KBM-7 (cell line): ENCODE measurements at places on chromosomes 5 and 9.

DNA sequence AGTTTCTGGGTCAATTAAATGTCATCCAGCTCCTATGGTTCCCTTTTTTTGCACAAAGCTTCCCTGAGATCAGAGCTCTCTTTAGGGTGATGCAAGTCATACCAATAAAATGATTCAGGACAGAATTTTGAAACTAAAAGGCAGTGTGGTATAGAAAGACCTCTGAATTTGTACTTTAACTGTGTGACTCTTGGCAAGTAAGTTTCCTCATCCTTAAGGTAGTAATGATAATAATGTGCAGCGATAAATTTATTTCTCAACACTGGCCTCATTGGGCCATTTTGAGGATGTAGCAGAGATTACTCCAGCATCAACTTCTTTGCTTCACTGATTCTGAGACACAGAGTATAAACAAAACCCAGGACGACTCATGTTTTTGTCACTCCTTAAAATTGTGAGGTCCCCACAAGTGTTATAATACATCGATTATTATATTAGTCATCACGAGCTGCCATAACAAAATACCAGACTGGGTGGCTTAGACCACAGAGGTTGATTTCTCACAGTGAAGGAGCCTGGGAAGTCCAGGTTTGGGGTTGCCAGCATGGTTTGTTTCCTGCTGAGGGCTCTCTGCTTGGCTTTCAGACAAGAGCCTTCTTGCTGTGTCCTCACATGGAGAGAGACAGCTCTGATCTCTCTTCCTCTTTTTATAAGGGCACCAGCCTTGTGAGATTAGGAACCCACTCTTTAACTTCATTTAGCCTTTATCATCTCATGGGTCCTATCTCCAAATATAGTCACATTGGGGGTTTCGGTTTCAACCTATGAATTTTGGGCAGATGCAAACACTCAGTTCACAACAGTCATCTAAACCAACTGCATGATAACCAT, 293.0 kb downstream of the ZNF608 start:
- no peak for DNase-seq

DNA sequence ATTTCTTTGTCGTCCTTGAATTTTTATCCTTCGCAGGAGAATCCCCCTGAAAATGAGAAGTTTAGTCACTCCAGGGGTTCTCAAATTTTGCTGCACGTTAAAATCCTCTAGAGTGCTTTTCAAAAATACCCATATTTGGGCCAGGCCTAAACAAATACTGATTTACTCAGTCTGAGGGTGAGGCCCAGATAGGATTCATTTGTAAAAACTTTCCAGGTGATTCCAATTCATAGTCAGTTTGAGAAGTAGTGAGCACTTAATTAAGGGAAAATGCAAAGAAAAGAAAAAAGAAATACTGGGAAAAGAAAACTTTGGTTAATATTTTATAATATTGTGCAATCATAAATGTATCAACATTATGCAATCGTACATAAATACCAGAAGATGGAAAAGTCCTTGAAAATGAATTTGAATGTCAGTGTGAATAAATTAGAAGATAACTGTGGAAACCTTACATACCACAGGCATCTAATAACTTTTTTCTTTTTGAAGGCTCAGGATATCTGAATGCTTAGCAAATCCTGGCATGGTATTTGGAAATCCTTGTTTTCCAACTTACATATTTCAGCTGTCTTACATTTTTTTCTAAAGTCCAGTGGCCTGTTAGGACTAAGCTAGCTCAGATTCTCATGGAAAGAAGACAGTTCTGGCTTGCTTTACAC, 116.5 kb upstream of the DAPK1 start:
- DNase-seq, result no peak

- DNase-seq, result no peak
Observed at GRCh38 chr9:114309096-114309495, 13.8 kb upstream of the ORM1 start.

GRCh38 chr5:89071101-89071940, 188.3 kb upstream of the MEF2C start:
- no peak for DNase-seq

- no peak for DNase-seq
Observed at GRCh38 chr9:33840381-33840780, 23.4 kb downstream of the UBE2R2 start.

DNA sequence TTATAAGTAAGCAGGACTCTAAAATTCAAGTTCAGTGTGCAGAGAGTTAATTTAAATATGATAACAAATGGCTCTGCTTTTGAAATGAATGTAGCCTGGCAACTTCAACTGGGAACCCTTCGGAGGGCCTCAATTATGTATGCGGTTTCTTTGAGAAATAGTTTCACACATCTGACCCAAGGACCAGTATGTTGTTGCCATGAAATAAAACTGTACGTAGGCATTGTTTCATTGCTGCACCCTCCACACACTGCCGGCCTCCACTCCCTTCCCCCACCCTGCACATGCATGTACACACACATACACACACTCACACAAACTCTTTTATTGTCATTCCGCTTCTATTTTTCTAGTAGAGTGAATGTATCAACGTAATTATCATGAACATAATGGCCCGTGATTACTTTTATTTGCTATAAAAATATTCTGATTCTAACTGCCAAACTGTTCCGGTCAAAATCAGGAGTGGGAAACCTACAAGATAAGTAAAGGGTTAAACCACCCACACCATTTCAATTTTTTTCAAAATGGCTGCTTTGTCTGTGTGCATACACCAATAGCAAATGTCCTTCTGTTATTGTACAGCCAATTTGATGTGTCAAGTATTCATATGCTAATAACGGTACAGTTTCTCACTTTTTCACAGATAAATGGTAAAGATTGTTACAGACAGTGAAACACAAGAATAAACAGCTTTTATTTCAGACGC, 215.5 kb upstream of the TMEM161B start:
- DNase-seq, result no peak

- DNase-seq, result no peak
Observed at GRCh38 chr9:133443982-133444381, 15.8 kb upstream of the CACFD1 start.

DNA sequence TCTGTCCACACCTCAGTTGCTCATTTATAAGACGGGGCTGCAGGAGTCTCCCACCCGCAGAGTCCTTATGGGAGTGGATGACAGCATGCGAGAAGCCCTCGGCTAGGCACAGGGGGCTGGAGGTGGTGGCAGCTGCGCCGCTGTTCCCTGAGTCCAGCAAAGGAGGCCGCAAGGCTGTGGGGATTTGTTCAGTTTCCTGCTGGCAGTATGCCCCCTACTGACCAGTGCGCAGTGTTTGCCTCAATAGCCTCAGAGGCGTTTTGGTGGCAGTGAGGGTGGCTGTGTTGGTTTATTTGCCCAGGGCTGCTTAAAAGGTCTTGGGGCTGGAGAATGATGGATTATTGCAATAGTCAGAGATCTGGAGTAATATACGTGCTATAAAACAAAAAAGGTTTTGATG, 176.3 kb upstream of the OTULINL start:
- no peak for DNase-seq

GRCh38 chr9:134491196-134491835, 150.3 kb upstream of the COL5A1 start:
- no peak for DNase-seq

GRCh38 chr5:39660020-39660419, 235.2 kb upstream of the DAB2 start:
- DNase-seq, result no peak

DNA sequence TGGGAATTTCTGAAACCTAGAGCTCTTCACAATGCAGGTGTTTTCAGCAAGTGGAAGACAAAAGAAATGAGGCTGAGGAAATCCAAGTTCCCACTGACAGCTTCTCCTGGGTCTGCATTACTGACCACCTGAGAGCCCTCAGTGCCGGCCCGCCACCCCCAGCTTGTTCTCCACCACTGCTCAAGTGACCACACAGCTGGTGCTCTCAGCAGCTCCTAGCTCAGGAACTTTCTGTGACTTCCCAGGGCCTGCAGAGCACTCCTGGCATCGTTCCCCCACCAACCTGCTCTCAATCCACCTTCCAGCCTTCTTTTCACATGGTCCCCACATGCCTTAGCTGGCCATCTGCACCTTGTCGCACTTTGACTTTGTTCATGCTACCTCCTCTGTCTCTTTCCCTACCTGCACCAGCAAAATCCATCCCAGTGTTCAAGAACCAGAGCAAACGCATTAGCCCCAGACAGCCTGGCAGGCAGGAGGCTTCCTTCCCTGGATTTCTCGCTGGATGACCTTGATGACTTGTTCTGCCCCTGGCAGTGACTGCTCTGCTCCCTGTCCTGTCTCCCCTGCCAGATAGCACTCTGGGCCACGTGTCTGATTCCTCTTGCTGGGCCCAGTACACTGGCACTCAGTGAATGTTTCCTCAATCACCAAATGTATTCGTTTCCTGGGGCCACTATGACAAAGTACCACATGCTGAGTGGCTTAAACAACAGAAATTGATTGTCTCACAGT, 35.1 kb upstream of the NANS start:
- no peak for DNase-seq

DNA sequence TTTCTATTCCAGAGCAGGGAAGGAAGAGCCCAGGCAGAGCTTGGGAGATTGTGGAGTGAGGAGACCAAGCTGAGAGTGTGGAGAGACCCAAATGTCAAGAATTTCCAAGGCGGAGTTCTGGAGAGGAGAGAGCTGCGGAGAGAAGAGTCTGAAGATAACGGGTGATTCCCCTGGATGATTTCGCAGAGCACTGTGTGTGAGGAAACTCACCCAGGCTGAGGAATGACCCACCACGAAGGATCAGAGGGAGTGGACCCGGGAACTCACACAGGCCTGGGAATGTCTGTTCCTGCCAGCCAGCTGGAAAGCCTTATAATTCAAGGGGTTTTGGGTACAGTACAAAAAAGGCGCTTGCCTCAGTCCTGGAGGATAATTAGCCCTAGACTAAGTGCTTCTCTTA, 94.2 kb downstream of the WNK2 start:
- no peak for DNase-seq
